Activated T-cell treated with anti-CD3 and anti-CD28 coated beads, Interleukin-2, amount 50 U/mL, for 4 hours (primary cell): ENCODE measurements at places on chromosomes 6 and 20. TPM values are rescaled to one million over a fixed set of nuclear protein-coding genes. Genes with fewer than 3 reads are reported as not detected.

FBXO30 gene
- total RNA-seq = 6.2 TPM

PKIB gene
- 0.56 TPM for total RNA-seq

ACTL10 gene
- total RNA-seq = 7.6 TPM

KCNQ2 gene
- total RNA-seq = not detected

LRFN2 gene
- not detected for total RNA-seq

ZNF831 gene
- total RNA-seq = 1.8 TPM

HTR1B gene
- not detected for total RNA-seq

LGSN gene
- total RNA-seq = not detected

HLA-DRB1 gene
- 6.4 TPM for total RNA-seq

SLC22A23 gene
- 0.54 TPM for total RNA-seq

SDC4 gene
- total RNA-seq = 102 TPM
